ENCODE measurements at places on chromosomes 16 and 17. TPM values are rescaled to one million over a fixed set of nuclear protein-coding genes. Genes with fewer than 3 reads are reported as not detected.

- DNase-seq, result no peak
These were observed 304.3 kb upstream of the XYLT1 start for GRCh38 chr16:17775061-17775460.

GRCh38 chr17:8243827-8244226 is 4.0 kb downstream of the CTC1 start:
- DNase-seq, result no peak

GRCh38 chr16:78562650-78563049 is 463.2 kb downstream of the WWOX start:
- DNase-seq, result no peak

- no peak for DNase-seq
These were observed 76.7 kb downstream of the C16orf95 start for GRCh38 chr16:87240211-87241136.

The C16orf89 gene
- 2.6 TPM for total RNA-seq

The CHD9NB gene
- 12.5 TPM for total RNA-seq

DNA sequence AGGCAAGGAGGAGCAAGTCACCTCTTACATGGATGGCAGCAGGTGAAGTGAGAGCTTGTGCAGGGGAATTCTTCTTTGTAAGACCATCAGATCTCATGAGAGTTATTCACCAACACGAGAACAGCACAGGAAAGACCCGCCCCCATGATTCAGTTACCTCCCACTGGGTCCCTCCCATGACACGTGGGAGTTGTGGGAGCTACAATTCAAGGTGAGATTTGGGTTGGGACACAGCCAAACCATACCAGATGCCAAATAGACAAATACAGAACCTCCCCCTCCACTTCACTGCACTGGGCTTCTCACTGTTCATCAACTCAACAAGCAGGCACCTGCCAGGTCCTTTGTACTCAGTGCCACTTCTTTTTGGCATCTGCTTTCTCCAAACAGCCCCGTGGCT is 100.2 kb downstream of the WSCD1 start:
- no peak for DNase-seq

DNA sequence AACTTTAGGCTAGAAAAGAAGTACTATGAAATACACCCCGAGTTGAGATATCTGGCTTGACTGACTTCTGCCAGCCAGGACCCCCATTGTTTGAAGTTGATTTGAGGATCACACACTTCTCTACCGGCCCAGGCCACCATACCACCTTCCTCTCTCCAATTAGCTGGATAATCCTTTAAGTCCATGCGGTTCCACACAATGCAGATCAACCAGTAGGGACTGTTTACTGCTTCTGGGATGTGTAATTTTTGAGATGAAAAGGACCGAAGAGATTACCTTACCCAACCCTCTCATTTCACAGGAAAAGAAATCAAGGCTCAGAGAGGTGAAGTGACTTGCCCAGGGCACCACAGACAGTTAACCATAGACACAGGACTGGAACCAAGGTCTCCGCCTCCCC is 20.5 kb downstream of the ERN1 start:
- DNase-seq, result no peak

GRCh38 chr16:87970186-87970585 is 19.0 kb downstream of the BANP start:
- DNase-seq, result no peak

The MYADML2 gene
- total RNA-seq, result not detected

The RNF43 gene
- total RNA-seq, result 8.3 TPM

GRCh38 chr17:44733753-44734152 is 25.0 kb upstream of the ADAM11 start:
- DNase-seq, result no peak

DNA sequence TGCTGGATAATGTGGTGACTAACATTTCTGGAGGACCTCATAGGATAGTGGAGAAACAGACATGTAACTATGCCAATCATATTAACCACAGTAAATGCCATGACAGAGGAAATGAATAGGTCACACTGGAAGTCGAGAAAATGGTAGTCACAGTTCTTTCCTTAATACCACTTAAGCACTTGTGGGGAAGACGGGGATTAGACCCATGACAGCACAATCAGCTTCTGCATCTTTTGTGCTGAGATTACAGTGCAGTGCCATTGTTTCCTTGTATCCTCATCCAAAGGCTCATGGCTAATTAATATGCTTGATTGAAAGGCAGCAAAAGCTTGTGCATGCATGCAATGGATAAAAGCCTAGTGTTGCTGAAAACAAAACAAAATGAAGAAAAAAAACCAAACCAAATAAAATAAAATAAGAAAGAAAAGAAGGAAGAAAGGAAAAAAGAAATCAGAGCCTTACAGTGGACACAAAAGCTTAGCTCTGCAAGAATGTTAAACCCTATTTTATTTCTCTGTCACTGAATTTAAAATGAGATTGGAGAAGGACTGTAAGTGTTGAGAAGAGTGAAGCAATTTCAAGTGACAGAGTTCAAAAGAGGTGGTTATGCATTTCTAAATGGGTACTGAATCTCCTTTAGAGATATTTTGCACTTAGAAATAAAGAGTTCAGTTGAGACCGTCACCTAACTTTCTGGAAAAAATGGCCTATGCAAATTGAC is 1011.9 kb downstream of the CDH8 start:
- no peak for DNase-seq

DNA sequence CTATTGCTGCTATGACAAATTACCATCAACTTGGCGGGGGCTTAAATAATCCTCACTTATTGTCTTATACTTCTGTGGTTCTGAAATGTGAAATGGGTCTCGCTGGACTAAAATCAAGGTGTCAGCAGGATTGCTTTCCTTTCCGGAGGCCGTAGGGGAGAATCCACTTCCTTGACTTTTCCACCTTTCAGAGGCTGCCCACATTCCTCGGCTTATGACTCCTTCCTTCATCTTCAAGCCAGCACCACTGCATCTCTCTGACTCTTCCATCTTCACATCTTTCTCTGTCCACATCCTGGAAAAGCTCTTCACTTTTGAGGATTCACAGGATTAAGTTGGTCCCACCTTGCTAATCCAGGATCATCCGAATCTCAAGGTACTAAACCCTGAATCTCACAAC is 217.8 kb downstream of the GRIN2A start:
- no peak for DNase-seq

DNA sequence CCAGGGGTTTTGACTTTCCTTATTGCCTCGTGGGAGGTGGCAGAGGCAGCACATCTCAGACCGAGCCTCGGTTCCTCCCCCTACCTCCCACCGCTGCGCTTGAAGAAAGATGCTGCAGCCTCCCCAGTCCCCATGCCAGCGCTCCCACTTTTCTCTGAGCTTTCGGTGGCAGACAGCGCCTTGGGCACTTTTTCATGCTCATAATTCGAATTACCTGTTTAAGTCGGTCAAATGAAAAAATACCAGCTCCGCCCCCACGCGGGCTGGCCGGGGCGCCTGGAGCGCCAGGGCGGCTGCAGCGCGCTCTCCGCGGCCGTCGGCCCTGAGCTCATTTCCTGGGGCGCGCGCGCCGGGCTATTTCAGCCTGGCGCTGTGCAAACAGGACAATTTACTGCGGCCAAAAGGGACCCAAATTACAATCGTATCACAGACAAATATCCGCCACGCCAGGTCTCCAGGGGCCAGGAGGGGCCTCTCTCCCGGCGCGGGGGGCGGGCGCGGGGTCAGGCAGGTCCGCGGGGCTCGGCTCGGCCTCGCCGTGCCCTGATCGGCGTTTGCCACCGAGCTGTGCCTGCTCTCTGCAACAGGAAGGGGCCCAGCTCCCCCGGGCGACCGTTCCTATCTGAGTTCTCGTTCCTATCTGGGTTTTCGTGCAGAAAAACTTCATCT is 45.0 kb downstream of the SOST start:
- DNase-seq, result no peak

DNA sequence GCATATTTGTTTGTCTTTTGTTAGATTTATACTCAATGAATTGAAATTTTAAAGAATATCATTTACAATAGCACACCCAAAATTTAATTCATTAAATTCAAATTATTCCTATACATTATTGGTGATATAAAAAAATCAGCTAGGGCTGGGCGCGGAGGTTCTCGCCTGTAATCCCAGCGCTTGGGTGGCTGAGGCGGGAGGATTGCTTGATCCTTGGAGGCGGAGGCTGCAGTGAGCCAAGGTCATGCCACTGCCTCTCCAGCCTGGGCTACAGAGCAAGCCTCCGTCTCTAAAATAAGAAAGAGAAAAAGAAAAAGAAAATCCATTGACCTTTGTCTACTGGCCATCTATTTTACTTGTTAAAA is 4.5 kb upstream of the PRDM7 start:
- no peak for DNase-seq

The HOXB13 gene
- not detected for total RNA-seq

The PRSS33 gene
- total RNA-seq, result not detected

- no peak for DNase-seq
These were observed 181.1 kb downstream of the UTP18 start for GRCh38 chr17:51441431-51441830.

DNA sequence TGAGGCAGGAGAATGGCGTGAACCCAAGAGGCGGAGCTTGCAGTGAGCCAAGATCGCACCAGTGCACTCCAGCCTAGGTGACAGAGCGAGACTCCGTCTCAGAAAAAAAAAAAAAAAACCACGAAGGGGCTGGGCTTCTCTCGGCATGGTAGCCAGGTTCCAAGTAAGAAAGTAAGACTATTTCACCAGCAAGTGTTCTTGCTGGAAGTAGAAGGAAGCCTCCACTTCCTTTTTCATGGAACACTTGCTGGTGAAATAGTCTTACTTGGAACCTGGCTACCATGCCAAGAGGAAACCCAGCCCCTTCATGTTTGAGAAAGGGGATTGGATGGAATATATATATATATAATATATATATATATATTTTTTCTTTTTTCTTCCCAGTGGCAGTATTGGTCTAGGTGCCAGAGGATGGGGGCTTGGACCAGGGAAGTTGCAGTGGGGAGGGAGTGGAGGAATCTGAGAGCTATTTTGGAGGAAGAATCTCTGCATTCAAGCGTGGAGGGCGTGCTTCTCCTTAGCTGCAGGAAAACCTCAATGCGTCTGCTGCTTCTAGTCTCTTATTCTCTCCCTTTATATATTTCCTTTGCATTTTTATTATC is 7.2 kb upstream of the N4BP1 start:
- DNase-seq, result no peak

GRCh38 chr16:87201790-87202189 is 115.4 kb downstream of the C16orf95 start:
- DNase-seq, result no peak

The LRRC37A gene
- 0.99 TPM for total RNA-seq

The TRIM72 gene
- not detected for total RNA-seq

GRCh38 chr17:83057793-83058265 is 21.6 kb upstream of the METRNL start:
- no peak for DNase-seq

The TMEM235 gene
- not detected for total RNA-seq

The ASIC2 gene
- total RNA-seq, result not detected

DNA sequence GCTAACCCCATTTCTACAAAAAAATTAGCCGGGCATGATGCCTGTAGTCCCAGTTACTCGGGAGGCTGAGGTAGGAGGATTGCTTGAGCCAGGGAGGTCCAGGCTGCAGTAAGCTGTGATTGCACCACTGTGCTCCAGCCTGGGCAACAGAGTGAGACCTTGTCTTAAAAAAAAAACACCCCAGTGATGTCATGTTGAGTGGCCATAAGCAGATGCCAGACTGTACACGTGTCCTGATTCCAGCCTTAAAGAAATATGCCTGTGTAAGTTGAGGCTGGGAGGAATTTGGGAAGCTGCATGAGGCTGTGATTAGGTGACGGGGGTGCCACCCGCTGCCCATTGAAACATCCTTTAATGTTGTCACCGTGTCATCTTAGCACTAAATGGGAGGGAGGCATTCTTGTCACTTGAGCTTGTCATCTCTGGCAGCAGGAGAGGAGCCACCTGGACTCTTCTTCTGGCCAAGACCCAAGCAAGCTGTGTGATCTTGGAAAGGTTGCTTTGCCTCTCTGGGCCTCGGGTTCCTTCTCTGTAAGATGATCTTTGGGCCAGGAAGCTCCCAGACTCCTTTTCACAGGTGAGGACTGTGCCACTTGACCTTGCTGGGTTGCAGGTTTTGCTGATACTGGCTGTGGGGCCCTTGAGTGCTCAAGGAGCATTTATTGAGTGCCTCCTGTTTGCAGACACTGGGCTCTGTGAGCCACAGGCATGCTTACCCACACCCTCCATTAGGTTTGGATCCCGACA is 98.3 kb upstream of the CIBAR2 start:
- no peak for DNase-seq

DNA sequence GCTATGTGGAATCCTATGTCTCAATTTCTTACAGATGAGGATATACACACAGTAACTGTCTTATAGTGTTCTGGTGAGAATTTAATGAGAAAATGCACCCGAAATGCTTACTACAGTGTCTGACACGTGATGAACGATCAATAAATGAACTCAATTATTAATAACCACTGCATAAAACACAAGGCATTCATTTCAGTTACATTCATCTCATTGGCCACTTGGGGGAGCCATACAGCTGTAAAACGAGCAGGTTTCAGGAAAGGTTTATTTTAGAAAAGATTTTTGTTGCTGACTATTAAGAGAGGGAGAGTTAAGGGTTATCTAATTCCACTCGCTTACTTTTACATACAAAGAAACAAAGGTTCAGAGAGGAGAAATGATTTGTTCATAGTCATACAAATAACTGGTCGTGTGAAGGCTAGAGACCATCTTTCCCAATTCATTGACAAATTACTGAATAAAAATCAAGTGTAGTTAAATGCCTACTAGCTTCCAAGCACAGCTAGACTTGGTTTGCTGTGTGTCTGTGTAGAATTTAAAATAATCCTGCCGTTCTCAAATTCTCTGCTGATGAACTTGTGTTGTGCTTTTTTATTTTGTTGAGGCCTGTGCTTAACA is 160.1 kb downstream of the MAP2K4 start:
- DNase-seq, result peak; percentile 23

GRCh38 chr16:62954144-62955032 is 918.1 kb upstream of the CDH8 start:
- DNase-seq, result no peak

DNA sequence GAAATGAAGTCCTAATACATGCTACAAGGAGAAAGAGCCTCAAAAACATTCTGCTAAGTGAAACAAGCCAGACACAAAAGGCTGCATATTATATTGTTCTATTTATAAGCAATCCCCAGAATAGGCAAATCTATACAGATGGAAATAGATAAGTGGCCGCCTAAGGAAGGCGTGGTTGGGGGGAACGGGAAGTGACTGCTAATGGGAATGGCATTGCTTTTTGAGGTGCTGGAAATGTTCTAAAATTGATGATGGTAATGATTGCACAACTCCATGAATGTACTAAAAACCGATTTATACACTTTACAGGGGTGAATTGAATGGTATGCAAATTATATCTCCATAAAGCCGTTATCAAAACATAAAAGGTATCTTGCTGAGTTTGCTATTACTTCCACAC is 67.7 kb downstream of the GAS7 start:
- no peak for DNase-seq

GRCh38 chr16:58652741-58653140 is 23.1 kb upstream of the CNOT1 start:
- DNase-seq, result no peak

The FGF11 gene
- not detected for total RNA-seq

Data from body of pancreas (tissue), 4 donors.